ENCODE measurements at places on chromosomes 11 and 22. TPM values are rescaled to one million over a fixed set of nuclear protein-coding genes. Genes with fewer than 3 reads are reported as not detected.

GRCh38 chr22:49097966-49098365 lies 729.7 kb downstream of the BRD1 start:
- DNase-seq, result no peak

GRCh38 chr11:111370902-111371578 lies 8.0 kb downstream of the POU2AF1 start:
- no peak for DNase-seq

- DNase-seq, result no peak
Measured at GRCh38 chr11:10969387-10969786, 111.5 kb upstream of the ZBED5 start.

- no peak for DNase-seq
Measured at GRCh38 chr11:105786741-105787140, 176.9 kb downstream of the GRIA4 start.

DNA sequence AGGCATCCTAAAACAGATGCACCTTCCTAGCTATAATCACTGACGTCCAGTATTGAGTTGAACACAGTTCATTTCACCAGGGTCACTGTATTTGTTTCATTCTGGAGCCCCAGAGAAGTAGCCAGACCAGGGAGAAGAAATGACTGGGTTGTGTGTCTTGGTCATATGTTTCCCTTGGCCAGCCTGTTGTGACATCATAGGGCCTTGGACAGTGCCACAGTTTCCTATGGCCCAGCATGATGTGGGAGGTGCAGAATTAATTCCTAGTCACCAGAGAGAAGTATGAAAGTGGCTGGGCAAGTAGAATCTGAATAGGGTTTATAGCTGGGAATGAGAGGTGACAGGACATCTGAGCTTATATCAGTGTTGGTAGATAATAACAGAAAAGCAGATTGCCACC lies 84.0 kb upstream of the ZBED5 start:
- DNase-seq, result no peak

Gene OR8D4
- not detected for polyA plus RNA-seq

DNA sequence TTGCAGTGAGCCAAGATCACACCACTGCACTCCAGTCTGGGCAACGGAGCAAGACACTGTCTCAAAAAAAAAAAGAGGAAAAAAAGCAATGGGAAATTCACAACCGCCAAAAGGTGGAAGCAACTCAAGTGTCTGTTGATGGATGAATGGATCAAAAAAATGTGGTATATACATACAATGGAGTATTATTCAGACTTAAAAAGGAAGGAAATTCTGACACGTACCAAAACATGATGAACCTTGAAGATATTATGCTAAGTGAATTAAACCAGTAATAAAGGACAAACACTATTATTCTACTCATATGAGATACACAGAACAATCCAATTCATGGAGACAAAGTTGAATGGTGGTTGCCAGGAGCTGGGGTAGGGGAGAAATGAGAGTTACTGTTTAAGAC lies 40.9 kb downstream of the FAM168A start:
- peak; percentile 64 for DNase-seq

DNA sequence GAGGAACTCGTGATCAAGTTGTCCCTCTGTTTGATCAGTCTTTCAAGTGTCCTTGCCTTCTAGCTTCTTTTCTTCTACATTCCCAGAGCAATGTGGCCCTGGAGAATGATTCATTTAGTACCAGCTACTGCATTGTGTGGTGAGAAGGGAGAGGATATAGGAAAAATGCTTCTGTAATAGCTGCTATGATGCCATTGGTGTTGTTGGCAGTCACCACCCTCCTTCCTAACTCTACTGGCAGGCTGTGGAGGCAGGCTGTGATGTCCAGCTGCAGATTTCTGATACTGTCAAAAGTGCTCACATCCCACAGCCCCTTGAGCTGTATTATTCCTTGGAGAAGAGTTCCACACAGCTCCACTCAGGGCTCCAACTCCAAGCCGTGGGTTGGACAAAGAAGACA lies 52.8 kb downstream of the ENDOD1 start:
- no peak for DNase-seq

DNA sequence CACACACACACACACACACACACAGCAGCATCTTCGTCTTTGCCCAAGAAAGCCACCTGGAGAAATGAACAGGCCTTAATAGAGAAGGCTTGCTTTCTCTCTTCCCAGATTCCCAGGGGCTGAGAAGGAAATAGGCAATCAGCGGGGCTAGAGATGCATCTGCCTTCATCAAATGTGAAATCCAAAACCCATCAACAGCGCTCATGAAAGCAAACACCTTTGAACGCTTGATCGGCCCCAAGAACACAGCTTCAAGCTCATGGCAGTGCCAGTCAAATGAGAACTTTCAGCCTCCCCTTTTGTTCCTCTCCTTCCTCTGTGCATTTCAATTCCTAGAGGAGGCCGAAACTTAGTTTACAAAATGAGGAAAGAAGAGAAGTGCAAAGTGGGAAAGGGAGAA lies 122.7 kb downstream of the EFCAB6 start:
- DNase-seq, result no peak

GRCh38 chr11:6385046-6385777 lies 5.1 kb upstream of the SMPD1 start:
- DNase-seq, result no peak

DNA sequence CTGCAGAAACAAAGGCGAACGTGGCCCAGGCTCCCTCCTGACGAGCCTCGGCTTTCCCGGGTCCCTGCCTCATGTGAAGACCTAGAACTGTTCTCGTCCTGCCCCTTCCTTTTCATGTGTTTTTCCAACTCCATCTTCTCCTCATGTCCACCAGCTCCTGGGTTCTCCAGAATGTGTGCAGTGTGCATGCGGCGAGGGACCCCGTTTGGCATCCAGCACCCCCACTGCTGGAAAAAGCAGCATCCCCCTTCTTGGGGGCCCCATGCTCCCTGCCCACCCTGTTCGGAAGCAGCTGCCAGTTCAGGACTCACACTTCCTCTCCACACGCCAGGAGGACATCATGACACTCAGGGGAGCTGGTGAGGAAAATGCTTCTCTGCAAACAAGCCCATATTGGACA lies 313.5 kb downstream of the BRD1 start:
- DNase-seq, result no peak

DNA sequence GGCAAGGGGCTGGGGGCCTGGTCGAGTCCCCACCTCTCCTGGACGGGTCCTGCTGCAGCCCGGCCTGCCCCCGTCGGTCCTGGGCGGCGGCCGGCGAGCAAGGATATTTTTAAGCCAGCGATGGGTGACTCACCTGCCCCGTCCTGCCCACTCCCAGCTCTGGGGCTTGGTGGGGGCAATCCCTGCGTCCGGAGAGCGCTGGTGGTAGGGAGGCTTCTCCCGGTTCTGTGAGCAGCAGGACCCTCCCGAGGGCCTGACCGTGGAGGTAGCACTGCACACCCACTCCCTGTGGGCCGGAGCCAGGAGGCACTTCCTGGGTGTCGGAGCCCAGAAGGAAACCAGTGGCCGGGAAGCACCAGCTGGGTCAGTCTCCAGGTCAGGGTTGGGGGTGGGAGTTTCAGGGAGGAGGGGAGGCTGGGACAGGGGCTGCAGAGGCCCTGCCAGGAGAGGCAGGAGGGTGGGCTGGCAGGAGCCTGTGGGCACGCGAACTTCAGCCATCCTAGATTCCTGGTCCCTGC lies 467 bp downstream of the EPS8L2 start:
- no peak for DNase-seq

DNA sequence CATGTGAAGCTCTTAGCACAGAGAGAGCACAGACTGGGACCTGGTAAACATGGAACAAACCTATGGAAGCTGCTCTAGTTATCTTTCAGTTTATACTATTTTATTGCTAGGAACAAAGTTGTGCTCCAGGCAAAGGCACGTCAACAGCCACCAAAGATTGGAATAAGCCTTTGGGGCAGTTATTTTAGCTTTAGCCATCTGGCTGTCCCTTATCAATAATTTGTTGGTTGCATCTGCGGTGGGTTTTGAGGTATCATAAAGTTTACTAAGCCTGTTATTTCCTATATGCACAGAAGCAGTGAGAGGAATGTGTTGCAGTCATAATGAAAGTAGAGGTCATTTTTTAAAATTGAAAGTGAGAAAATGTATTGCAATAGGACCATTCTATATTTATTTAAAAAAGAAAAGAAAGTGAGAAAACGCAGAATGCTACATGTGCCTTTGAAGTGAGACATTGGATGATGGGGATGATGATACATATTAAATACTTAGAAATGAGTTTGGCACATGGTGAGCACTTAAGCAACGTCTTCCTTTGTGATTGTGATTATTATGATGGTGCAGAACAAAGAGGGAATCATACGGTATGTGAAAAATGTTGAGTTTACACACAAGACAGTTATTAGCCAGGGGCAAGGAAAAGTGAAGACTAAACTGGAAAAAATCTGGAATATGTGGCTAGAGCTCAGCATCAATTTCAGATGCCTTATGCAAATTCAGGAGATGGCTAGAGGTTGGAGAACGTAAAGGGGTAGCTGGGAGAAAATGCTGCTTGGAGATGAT lies 58.3 kb downstream of the PRR5L start:
- no peak for DNase-seq

- no peak for DNase-seq
Measured at GRCh38 chr22:39688186-39688785, 117.7 kb downstream of the CACNA1I start.

DNA sequence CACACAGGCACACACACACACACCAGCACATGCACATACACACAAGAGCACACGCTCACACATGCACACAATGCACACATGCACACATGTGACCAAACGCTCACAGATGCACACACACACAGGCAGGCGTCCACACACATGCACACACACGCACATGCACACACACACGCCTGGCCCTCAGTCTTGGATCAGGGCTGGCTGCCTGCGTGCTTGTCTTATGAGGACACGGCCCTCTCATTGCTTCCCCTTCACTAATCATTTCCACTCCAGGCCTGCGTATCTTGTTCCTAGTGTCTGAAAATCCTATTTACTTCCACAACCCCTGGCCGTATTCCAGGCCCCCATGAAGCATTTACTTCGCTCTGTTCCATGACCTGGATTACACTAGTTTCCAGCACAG lies 740.5 kb downstream of the BRD1 start:
- DNase-seq, result no peak

Gene NXPE4
- polyA plus RNA-seq, result not detected

DNA sequence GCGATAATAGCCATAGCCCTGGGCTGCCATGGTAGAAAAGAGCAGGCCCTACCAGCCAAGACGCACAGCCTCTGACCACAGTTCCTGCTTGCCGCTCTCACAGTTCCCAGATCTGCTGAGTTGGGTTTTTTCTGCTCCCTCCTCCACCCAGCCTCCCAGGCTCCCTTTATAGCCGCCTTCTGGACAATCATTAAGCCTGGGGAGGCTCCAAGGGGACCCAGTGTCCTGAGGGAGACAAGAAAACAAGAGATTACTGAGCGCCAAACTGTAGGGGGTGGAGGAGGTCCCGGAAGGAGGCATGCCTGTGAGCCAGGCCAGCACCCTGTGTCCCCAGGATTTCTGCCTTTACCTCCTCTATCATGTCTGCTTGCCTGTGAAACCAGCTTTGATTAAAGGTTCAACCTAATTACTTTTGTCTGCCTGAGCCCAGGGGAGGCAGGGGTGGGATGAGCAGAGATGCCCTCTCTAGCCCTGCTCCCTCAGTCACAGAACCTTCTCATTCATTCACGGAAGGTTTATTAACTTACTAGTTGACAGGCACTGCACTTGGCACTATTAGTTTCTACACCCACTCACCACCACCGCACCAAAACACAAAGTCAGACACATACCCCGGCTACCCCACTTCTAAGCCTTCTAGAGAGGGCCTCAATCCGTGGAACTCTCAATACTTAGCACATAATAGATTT lies 1.2 kb downstream of the SLC37A4 start:
- no peak for DNase-seq

- DNase-seq, result peak; percentile 15
Measured at GRCh38 chr22:31897842-31898805, 46.2 kb upstream of the YWHAH start.

Gene WNT11
- polyA plus RNA-seq, result 0.03 TPM

Gene ZMAT5
- 43.6 TPM for polyA plus RNA-seq

Gene KAT5
- polyA plus RNA-seq, result 31.4 TPM

Gene RASL10A
- 1.1 TPM for polyA plus RNA-seq

GRCh38 chr11:60777106-60777505 lies 8.0 kb upstream of the MS4A10 start:
- DNase-seq, result no peak

- DNase-seq, result peak; percentile 41
Measured at GRCh38 chr22:18056161-18056666, 21.6 kb upstream of the PEX26 start.

GRCh38 chr11:117089685-117090084 lies 8.5 kb downstream of the SIK3 start:
- no peak for DNase-seq

DNA sequence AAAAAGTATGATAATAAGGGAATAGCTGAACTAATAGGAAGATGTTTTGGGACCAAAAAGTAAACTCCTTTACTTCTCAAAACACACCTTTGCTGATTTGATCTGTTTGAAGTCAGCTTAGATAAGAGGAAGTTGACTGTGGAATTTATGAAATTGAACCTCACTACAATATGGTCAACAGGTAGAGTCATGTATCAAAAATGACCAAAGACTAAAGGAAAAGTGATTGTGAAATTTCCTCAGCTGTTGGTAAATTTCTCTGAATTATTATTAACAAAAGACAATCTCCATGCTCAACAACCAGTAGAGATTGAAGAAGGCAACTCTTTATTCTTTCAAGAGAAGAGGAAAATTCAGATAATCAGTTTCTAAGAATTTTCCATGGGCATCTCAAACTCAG lies 826.5 kb downstream of the KCNA4 start:
- DNase-seq, result no peak

Gene SYT7
- polyA plus RNA-seq, result 0.13 TPM

Gene NFAM1
- polyA plus RNA-seq, result not detected

DNA sequence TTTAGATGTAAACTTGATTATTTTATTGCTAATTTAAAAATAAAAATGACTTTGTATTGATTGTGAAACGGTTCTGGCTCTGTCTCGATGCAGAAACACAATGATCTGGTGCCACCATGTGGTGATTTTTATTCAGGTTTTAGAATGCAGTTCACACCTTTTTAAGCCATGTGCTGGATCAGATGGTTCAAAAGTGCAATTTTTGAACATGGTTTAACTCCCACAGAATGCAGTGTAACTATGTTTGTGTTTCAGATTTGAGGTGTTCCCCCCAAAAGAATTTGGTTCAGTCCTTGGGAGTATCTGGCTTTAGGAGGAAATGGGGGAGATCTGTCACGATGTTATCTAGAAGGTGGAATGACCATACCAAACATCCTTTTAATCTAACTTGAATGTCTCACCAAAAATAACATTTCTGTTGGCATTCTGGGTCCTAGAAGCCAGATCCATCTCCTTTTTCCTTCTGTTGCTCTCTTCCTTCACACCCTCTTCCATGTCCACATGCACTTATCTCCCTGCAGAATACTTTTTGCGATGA lies 7.9 kb downstream of the MRPL16 start:
- DNase-seq, result peak; percentile 79

Gene NOX4
- 20.5 TPM for polyA plus RNA-seq

Gene SCGB1D2
- not detected for polyA plus RNA-seq

GRCh38 chr11:130523609-130524008 lies 75.2 kb downstream of the ADAMTS15 start:
- no peak for DNase-seq

- no peak for DNase-seq
Measured at GRCh38 chr11:22169833-22170232, 23.1 kb upstream of the ANO5 start.

Gene CRACR2B
- polyA plus RNA-seq, result 10.7 TPM

Gene PIK3IP1
- 13.2 TPM for polyA plus RNA-seq

GRCh38 chr22:39946503-39947219 lies 13.5 kb upstream of the TMA7B start:
- DNase-seq, result peak; percentile 12

Gene TEX54
- not detected for polyA plus RNA-seq

Gene TMEM86A
- polyA plus RNA-seq, result 2.1 TPM
